ENCODE measurements at places on chromosomes 2 and 18. TPM values are rescaled to one million over a fixed set of nuclear protein-coding genes. Genes with fewer than 3 reads are reported as not detected.

- DNase-seq: no peak
Measured at GRCh38 chr18:31634331-31634713, 42.6 kb downstream of the TTR start.

DNA sequence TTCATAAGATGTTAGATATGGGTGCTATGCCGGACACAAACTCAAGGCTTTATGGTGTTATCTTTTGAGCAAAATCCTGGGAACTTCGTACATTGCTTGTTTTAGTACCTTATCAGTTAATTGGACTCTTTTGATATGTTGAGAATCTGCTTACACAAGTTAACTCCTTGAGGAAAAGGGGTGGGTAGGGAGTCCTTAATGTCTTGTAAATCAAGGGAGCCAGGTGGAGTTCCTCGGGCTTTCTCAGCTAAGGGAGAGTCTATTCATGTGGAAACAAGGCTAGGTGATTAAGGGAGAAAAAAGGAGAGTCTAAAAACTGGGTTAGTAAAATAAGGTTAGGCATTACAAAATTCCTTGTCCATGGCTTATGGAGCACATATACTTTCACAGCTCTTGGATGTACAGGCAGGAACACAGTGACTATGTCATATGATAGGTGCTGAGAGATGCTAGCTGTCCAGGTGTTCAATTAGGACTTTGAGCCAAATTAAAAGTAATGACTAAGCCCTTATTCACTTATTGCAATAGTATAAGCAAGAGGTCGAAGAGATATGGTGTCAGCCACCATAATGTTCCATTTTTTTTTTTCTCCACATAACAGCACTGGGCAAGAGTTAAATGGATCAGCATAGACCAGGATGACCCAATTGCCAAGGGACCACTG, 59.5 kb upstream of the DYNAP start:
- no peak for DNase-seq

TUBA4A gene
- 23.9 TPM for total RNA-seq

DNA sequence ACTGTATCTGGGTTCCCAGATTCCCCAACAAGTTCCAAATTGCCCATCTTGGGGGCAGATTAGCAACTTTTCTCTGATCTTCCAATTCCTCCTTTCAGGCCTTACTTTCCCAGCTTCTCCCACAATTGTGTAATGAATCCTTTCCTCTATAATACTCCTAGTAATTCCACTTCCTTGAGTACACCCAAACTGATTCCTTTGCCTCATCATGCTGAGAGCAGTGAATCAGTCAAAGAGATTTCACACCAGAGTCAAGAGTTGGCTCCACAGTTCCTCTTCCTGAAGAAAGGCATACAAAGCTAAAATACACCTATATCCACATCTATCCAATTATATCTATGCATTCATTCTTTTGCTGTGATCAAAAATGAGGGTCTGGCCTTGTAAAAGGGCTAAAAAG, 28.6 kb upstream of the DAPL1 start:
- no peak for DNase-seq

DNA sequence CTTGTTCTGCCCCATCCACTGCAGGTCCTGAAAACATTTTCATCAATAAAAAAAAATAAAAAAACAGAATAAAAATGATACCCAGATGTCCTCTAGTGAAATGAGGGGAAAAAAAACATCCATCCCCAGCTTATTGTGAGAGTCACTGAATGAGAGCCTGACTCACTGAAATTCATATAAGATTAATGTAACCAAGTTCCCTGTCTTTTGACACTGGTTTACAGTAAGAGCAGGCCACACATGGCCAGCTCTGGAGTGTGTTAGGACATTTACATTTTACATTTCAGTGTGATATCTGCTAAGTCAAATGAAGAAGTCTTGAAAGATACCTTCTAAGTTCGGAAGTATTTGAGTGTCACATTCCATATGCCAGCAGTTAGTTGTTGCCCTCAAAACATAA, 21.1 kb upstream of the IL18R1 start:
- DNase-seq: no peak

Measured in Caki2 (cell line).